NCI-H1694 treated with DMSO at 0.1 percent for 48 hours (cell line): ENCODE measurements at places on chromosomes 3 and 15.

DNA sequence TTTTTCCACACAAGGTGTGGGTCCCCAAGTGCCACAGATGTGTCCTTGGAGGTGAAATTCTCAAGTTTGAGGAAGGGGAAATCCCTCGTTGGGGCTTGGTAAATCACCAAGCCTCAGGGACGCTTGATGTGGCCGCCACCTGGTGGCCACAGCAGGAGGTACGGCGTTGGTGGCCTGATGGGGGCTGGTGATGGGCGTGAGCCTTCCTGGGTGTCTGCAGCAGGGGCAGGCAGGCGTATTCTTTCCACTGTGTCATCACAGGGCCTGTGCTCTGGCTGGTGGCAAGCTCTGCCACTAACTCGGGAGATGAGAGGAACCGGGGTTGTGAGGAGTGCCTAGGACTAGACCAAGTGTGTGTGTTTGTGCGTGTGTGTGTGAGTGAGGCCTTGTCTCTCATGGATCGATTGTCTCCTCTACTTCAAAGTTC, 4.2 kb downstream of the ACOX2 start:
- peak; percentile 13 for DNase-seq

- no peak for DNase-seq
These were observed 159.5 kb upstream of the TBC1D5 start for GRCh38 chr3:17901893-17902292.

GRCh38 chr3:63809607-63810006, 9.5 kb upstream of the C3orf49 start:
- DNase-seq: no peak

DNA sequence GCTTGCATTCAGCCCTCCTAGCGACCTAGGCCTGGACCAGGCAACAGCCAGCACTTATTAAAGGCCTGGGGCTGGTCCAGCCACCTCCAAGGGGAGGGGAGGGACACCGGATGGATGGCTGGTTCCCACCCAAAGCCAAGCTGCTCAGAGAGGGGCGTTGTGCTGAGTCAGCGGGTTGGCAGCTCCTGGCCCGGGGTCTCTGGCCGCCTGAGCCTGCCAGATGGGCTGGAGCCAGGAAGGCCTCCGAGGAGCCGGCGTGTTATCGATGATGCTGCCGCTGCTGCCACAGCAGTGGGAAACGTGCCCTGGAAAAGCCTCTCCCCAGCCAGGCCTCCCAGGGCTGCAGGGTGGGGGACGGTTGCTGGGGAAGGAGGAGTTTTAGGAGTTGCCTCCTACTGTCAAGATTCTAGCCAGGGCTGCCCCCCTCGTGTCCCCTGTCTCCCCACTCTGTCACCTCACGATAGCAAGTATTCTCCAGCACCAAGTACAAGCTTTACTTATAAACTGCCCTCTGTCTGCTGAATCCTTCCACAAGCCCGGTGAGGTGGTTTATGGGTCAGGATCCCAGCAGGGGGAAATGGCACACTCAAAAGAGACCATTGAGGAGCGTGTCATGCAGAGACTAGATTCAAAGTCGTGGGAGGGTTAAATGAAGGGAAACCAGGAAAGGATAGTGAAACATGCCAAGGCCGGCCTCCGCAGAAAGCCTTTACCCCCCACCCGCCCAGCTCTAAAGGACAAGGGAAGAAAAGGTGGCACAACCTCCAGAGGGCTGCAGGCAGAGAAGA, 43.2 kb upstream of the TSEN2 start:
- DNase-seq: no peak

GRCh38 chr15:65981837-65982626, 112.7 kb downstream of the RAB11A start:
- DNase-seq: peak; percentile 18

- DNase-seq: no peak
These were observed 128.2 kb downstream of the TFDP2 start for GRCh38 chr3:142021127-142021526.

DNA sequence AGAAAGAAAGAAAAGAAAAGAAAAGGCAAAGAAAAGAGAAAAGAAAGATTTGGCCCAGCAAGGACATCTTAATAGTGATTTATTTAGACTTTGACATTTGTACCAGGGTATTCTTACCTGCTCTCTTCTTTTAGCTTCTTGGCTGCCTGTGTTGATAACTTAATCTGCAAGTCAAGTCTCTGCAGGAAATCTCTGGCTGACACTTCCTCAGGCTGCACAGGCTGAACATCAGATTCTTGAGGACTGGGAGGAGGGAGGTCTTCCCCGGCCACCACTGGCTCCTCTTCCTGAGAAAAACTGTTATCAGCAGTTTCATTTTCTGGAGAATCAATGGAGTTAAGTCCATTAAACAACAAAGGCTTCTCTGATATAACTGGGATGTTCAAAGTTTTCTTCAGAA, 12.8 kb downstream of the LYSMD2 start:
- no peak for DNase-seq

- no peak for DNase-seq
These were observed 7.4 kb downstream of the SEMA3G start for GRCh38 chr3:52437326-52438103.
